Choroid plexus epithelial cell (primary cell): ENCODE measurements at places on chromosomes 16 and 17.

DNA sequence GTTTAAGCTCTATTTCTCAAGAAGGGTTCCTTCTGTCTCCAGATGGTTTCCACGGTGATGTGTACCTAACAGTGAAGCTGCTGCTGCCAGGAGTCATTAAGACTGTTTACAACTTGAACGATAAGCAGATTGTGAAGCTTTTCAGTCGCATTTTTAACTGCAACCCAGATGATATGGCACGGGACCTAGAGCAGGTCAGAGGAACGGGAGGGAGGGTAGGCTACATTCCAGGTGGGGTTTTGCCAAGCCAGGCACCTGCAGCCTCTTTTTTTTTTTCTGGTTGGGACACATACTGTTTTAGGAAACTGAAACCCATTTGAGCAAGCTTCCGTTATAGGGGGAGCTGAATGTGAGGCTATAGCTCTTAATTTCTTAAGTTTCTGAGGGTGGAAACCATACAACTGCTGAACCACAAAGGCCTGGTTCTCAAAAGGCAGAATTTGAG lies 10.6 kb downstream of the LIG3 start:
- peak; percentile 34 for DNase-seq

DNA sequence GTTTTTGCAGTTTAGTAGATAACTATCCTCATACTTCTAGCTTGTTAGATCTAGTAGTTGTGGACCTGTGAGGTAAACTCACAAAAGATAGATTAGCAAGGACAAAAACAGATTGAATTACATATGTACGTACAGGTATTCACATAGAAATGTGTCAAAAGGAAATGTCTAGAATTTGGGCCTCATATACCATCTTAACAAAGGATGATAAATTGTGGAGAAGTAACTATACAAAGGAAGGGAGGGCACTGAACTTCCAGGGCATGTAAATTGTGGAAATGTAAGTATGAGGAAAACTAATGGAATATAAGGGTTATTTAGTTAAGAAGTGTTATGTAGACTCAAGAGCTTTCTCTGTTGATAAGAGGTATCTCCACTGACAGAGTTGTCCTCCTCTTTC lies 477.3 kb downstream of the KCNJ2 start:
- DNase-seq: no peak

DNA sequence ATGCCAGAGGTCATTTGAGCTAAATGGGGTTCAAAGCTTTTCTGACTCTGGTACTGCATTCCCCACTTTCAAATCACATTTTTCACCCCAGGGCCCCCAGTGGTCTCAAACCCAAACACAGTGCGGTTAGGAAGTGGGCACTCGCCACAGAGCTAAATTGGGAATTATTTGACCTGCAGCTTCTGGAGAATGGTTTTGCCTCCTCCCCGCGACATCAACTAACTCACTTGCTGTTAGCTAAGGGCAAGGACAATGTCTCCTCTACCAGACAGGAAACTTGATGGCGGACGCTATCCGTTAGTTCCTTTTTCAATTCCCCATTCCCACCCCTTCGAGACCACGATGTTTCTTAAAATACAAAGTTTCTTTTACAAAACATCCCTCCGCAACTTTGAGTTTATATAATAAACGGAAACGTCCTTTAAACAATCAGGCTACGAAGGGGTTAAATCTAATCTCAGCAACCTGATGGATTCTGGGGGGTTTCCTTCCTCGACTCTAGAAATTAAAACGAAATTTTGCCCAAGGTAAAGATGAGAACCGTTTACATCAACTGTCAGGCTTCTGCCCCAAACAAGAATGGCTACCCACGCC lies 500 bp upstream of the KAT7 start:
- no peak for DNase-seq

- DNase-seq: no peak
These were observed 39.9 kb downstream of the ADCY7 start for GRCh38 chr16:50306287-50306686.

DNA sequence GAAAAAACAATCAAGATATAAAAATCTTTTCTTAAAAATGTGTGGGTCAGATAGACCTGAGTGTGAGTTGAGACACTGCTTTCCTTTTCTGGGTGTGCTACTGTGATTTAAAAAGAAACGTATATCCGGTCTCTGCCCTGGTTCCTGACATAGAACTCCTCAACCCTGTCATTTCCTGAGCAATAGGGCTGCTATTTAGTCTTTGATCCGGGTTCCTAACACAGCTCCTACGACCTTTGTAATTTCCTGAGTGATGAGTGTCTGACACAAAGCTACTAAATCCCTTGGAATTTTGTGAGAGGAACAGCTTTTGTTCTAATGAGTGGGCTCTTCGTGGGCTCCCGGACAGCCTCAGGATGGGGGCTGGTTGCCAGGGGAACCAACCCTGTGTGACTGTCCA lies 93.9 kb upstream of the FA2H start:
- peak; percentile 44 for DNase-seq

DNA sequence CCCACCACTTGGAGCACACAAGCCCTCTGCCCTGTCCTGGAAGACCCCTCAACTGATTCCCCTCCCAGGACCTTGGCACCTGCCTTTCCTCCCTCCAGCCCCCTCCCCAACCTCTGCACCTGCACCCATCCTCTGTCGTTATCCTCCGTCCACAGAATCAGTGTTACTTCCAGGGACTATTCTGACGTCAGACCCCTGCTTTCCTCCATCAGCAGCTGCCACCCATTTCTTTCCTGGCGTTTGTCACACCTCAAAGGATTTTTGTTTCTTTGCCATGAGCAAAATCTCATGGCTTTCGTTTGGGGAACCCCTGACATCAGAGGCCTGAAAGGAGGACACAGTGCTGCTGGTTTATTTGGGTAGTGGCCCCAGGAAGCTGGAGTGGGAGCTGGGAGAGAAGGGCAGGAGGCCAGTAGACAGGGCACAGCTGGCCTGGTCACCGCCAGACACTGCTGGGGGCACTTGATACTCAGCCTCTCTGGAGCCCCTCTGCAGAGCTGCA lies 68.4 kb downstream of the SOCS1 start:
- no peak for DNase-seq

DNA sequence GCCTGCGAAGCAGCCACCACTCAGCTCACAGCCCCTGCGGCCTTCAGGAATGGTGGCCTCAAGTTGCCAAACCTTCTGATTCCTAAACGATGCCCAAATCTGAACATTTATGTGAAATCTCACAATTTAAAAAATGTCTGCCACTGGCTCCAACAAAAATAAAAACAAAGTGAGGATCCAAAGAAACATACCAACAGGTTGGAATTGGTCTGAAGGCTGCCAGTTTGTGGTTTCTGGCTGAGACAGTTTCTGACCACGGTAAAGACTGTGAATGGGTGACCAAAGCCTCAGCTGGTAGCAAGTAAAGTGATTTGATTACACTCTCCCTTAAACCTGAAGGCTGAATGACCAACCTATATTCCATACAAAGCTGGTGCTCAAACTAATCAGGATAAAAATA lies 24.9 kb downstream of the LITAFD start:
- no peak for DNase-seq

- peak; percentile 59 for DNase-seq
These were observed 18.4 kb downstream of the SAP30BP start for GRCh38 chr17:75685499-75685898.
